ENCODE measurements at places on chromosomes 13 and 19.

GRCh38 chr19:41555748-41556147 lies 20.2 kb upstream of the CEACAM21 start:
- H3K27ac ChIP-seq, result peak overlapping the region; percentile 98
- H3K4me3 ChIP-seq, result peak overlapping the region; percentile 92
- H3K36me3 ChIP-seq, result peaks cover 89% of the 10 kb centered on the region
- H3K27me3 ChIP-seq, result no peaks in the 10 kb centered on the region
- peaks cover 75% of the 10 kb centered on the region for H3K4me1 ChIP-seq

DNA sequence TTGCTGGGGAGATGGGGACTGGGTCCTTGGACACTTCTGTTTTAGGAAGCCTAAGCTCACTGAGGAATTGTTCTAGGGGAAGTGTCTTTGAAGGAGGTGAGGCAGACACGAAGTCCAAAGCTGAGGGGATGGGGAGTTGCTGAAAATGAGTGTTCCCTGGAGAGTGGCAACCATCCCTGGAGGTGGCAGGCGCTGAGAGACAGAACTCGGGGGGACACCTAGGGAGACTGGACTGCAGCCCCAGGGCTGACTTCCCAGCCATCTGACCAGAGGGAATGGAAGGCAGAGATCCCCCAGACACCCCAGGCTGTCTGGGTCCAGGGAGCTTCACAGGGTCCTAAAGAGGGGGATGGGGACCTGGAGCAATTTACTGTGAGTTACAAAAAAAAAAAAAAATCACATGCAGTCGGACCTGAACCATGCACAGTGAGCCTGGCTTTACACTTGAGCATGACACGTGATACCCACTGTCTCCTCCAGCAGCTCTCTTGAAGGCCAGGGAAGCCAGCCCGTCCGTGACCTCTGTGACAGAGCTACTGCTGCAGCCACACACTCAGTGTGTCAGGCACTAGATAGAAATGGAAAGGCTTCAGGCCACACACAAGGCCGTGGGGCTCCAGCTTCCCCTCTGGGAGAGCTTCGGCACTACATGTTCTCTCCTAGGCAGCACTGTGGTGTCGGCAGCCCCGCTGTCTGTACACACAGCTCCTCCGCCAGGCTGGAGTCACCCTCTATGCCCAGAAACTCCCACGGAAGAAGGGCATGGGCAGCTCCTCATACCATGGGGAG lies 77.1 kb upstream of the KCTD15 start:
- no peaks in the 10 kb centered on the region for H3K4me1 ChIP-seq
- no peaks in the 10 kb centered on the region for H3K36me3 ChIP-seq
- H3K27me3 ChIP-seq, result peaks cover 11% of the 10 kb centered on the region
- H3K27ac ChIP-seq, result no peak overlapping the region

- H3K36me3 ChIP-seq, result no peaks in the 10 kb centered on the region
- no peak for DNase-seq
- no peaks in the 10 kb centered on the region for H3K4me1 ChIP-seq
- no peak overlapping the region for H3K4me3 ChIP-seq
Measured at GRCh38 chr13:59754411-59754810, 409.3 kb downstream of the DIAPH3 start.

DNA sequence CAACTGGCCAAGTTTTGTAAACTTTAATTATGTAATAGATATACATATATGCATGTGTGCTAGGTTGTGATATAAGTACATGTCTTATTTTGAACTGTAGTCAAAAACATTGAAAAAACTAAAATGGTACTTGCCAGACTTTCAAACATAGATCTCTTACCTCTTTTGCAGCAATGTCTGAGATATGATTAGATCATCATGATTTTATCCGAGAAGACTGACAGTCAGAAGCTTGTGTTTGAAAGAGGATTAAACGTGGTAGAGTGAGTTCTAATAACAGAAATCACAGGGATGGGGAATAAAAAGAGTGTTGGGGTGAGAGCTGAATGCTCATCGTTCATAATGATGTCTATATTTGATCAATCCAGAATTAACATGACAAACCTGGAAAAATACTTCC lies 18.2 kb upstream of the ACP7 start:
- no peak overlapping the region for H3K4me3 ChIP-seq
- H3K27me3 ChIP-seq, result no peaks in the 10 kb centered on the region
- no peak overlapping the region for H3K27ac ChIP-seq
- H3K4me1 ChIP-seq, result no peaks in the 10 kb centered on the region

DNA sequence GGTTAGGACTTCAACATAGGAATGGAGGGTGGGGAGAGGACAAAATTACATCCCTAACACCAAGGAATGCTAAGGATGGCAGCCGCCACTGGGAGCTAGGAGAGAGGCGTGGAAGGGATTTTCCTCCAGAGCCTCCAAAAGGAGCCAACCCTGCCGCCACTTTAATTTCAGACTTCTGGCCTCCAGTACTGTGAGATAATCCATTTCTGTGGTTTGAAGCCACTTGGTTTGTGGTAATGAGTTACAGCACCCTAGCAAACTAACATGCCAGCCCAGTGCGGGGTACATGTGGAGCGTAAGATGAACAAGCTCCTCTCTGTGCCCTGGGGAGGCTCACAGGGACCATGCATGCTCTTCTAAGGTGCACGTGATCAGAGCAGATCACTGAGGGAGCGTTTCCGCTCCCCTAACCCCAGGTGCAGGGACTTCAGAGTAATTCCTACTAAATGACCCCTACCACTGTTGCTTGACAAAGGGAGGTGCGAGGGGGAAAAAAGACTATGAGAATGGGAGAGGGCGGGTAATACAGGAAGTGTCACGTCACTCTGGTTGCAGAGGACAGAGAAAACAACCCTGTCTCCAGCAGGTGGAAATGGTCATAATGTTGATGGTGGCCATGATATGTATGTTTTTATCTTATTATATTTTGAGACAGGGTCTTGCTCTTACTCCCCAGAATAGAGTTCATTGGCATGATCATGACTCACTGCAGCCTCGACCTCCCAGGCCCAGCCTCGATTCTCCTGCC lies 12.0 kb downstream of the FPR1 start:
- H3K27me3 ChIP-seq, result peaks cover 26% of the 10 kb centered on the region
- H3K36me3 ChIP-seq, result no peaks in the 10 kb centered on the region
- no peak overlapping the region for H3K4me3 ChIP-seq

- H3K4me1 ChIP-seq, result no peaks in the 10 kb centered on the region
- H3K27me3 ChIP-seq, result peaks cover 9% of the 10 kb centered on the region
- no peaks in the 10 kb centered on the region for H3K36me3 ChIP-seq
Measured at GRCh38 chr13:112132619-112133018, 65.7 kb downstream of the SOX1 start.
